Esophagus muscularis mucosa (tissue), 4 donors: ENCODE measurements at places on chromosomes 5 and 9. TPM values are rescaled to one million over a fixed set of nuclear protein-coding genes. Genes with fewer than 3 reads are reported as not detected.

- H3K27me3 ChIP-seq, result no peaks in the 10 kb centered on the region
- no peak overlapping the region for H3K4me3 ChIP-seq
- H3K27ac ChIP-seq, result no peak overlapping the region
- no peaks in the 10 kb centered on the region for H3K36me3 ChIP-seq
These were observed 335.7 kb downstream of the NSG2 start for GRCh38 chr5:174381241-174381640.

GRM6 gene
- total RNA-seq, result not detected

PLCXD3 gene
- total RNA-seq, result 3.0 TPM

GRCh38 chr5:151570512-151571269 lies 20.4 kb downstream of the FAT2 start:
- H3K36me3 ChIP-seq, result no peaks in the 10 kb centered on the region
- H3K27me3 ChIP-seq, result no peaks in the 10 kb centered on the region
- H3K27ac ChIP-seq, result no peak overlapping the region

- no peak overlapping the region for H3K27ac ChIP-seq
- no peaks in the 10 kb centered on the region for H3K27me3 ChIP-seq
- H3K4me3 ChIP-seq, result no peak overlapping the region
- DNase-seq, result peak; percentile 79
- no peaks in the 10 kb centered on the region for H3K36me3 ChIP-seq
- H3K4me1 ChIP-seq, result peaks cover 12% of the 10 kb centered on the region
These were observed 124.0 kb downstream of the GLIS3 start for GRCh38 chr9:4175846-4176245.

GRCh38 chr9:94140791-94141790 lies 56.8 kb downstream of the PTPDC1 start:
- H3K4me1 ChIP-seq, result peaks cover 73% of the 10 kb centered on the region
- H3K27ac ChIP-seq, result peak overlapping the region; percentile 90
- no peaks in the 10 kb centered on the region for H3K27me3 ChIP-seq
- H3K4me3 ChIP-seq, result no peak overlapping the region
- DNase-seq, result no peak

DNA sequence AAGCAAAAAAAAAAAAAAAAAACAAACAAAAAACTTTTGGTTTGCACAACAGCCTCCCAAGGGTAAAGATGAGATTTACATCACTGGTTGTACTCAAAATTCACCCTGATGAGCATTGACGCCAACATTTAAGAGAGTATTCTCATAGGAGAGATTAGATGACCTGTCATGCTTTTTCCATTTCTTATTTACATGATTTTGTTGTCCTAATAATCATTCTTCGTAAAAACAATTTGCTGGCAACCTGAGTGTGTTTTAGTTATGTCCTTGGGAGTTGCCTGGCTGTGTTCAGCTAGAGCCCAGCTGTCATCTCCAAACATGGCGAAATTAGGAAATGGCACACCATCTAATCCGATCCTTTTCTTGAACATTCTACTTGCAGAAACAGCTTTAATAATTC lies 186.4 kb upstream of the MRPS30 start:
- H3K4me1 ChIP-seq, result no peaks in the 10 kb centered on the region
- H3K36me3 ChIP-seq, result no peaks in the 10 kb centered on the region
- no peaks in the 10 kb centered on the region for H3K27me3 ChIP-seq
- H3K27ac ChIP-seq, result no peak overlapping the region
- no peak for DNase-seq
- no peak overlapping the region for H3K4me3 ChIP-seq

PCDHGA10 gene
- total RNA-seq, result 6.2 TPM

PLAC8L1 gene
- total RNA-seq, result not detected

UGT3A2 gene
- total RNA-seq, result not detected
